Lung microvascular endothelial cell (primary cell): ENCODE measurements at places on chromosomes 12 and 14. TPM values are rescaled to one million over a fixed set of nuclear protein-coding genes. Genes with fewer than 3 reads are reported as not detected.

DNA sequence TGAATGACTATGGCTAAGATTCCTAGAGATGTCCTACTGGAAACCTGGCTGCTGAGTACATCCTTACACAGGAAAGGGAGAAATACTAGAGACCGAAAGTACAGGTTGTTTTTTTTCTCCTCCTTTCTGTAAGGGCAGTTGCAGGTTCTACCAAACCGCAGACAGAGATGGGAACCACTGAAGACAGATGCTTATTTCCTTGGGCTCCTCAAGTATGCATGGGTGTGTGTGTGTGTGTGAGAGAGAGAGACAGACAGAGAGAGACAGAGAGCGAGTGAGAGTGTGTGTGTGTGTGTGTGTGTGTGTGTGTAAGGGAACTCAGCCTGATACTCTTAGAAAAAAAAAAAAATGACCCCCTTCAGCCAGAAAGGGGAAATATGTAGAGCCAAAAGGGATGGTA is 42.5 kb downstream of the MAP4K5 start:
- no peak for DNase-seq

DNA sequence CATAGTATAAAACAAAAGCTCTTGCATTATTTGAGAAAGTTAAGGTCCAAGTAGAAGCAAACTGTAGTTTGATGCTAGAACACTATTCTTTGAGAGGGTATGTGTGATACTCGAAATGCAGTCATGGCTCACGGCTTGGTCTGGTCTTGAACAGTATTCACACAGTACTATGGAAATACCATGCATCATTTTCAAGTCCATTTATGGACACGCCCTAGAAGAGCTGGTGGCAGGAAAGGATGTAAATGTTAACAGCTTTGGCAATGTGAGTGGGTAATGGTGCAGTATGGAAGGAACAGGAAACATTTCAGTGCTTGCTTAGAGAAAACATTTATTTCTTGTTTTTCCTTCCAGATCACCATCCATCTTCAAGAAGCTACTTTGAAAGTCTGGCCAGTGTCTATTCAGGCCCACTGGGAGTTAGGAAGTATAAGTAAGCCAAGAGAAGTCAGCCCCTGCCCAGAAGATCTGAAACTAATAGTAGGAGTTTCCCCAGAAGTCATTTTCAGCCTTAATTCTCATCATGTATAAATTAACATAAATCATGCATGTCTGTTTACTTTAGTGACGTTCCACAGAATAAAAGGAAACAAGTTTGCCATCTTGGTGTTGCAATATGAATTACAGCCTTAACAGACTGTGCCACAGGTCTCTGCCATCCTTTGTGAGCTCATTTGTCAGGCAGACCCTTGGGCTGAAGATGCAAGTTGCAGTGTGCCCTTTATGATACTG is 5.7 kb upstream of the AKAP5 start:
- no peak for DNase-seq

The SMOC1 gene
- total RNA-seq, result 0.87 and 5.2 TPM in 2 replicates

GRCh38 chr12:93221841-93222240 is 155.9 kb upstream of the NUDT4 start:
- DNase-seq, result no peak

The MTERF2 gene
- total RNA-seq, result 3.9 and 6.7 TPM in 2 replicates

The ASIC1 gene
- total RNA-seq, result under 0.01 TPM in 1 of 2 replicates, not detected in the other

The ARHGDIB gene
- total RNA-seq, result 8.9 and 93.7 TPM in 2 replicates

GRCh38 chr12:117350140-117350539 is 11.3 kb downstream of the NOS1 start:
- no peak for DNase-seq

DNA sequence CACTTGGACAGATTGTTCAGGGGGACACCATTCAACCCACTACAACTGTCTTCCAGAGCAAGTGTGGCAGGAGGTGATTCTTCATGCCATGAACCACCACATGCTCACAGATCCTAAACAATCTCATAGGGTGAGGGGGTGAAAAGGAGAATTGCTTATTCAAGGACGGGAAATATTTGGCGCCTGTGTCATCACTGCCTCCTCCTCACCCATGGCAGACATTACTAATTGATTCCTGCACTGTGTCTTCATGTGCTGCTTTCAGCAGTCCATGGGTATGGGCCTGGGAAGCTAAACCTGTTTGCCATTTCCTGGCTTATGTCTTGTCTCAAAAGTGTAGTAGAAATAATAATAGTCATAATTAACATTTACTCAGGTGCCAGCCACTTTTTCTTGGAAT is 31.3 kb downstream of the MMAB start:
- peak; percentile 54 for DNase-seq

- DNase-seq, result peak; percentile 51
These were observed 48.9 kb upstream of the DLK1 start for GRCh38 chr14:100677554-100678468.

DNA sequence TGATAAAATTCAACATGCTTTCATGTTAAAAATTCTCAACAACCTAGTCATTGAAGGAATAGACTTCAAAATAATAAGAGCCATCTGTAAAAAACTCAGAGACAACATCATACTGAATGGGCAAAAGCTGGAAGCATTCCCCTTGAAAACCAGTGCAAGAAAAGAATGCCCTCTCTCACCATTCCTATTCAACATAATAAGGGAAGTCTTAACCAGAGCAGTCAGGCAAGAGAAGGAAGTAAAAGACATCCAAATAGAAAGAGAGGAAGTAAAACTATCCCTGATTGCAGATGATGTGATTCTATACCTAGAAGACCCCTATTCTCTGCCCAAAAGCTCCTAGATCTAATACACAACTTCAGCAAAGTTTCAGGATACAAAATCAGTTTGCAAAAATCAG is 52.9 kb downstream of the APOBEC1 start:
- no peak for DNase-seq

GRCh38 chr14:50037852-50038251 is 78.5 kb downstream of the VCPKMT start:
- DNase-seq, result no peak

DNA sequence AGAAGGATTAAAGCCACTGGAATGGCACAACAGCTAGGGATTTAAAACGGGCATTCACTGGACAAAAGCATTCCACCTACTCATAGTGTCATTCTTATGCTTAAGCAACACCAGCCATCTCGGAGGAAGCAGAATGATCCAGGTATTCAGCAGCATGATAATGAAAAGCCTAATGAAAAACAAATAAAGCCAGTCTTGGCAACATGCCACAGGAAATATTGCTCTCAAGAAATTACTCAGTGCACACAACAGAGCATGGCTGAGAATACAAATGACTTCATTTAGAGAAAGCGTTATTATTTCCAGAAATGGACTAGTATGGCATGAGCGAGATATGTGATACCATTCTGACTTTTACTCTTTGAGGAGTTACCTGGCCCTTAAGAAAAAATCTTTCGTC is 442.2 kb downstream of the APAF1 start:
- no peak for DNase-seq

DNA sequence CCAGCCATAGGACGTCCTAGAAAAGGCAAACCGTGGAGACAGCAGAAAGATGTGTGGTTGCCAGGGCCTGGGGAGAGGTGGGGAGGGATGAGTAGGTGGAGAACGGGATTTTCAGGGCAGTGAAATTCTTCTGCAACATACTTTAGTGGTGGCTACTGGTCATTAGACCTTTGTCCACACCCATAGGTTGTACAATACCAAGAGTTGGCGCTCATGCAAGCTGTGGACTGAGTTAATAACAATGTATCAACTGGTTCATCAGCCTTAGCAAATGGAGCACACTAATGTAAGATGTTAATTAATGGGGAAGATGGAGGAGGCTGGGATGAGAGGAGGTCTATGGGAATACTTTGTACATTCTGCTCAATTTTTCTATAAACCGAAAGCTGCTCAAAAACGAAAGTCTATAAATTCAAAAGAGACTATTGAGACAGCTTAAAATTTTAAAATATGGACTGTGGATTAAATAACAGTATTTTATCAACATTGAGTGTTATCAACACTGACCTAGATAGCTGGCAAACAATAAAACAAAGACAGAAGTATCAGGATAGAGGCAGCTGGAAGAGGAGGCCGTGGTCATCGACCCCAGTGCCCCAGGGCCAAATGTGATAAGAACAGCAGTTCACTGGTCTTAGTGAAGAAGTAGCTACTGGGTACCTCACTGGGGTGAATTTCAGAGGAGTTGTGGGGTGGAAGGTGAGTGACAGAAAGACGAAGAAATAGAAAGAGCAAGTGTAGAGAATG is 90.9 kb downstream of the SYNE3 start:
- DNase-seq, result no peak

DNA sequence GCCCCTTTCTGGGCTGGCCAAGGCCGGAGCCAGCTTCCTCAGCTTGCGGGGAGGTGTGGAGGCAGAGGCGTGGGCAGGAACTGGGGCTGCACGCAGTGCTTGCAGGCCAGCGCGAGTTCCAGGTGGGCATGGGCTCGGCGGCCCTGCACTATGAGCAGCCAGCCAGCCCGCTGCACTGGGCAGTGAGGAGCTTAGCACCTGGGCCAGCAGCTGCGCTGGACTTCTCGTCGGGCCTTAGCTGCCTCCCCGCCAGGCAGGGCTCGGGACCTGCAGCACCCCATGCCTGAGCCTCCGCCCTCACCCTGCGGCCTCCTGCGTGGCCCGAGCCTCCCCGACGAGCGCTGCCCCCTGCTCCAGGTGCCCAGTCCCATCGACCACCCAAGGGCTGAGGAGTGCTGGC is 42.0 kb downstream of the TMTC2 start:
- DNase-seq, result no peak

The IL22 gene
- not detected in 2 replicates for total RNA-seq

DNA sequence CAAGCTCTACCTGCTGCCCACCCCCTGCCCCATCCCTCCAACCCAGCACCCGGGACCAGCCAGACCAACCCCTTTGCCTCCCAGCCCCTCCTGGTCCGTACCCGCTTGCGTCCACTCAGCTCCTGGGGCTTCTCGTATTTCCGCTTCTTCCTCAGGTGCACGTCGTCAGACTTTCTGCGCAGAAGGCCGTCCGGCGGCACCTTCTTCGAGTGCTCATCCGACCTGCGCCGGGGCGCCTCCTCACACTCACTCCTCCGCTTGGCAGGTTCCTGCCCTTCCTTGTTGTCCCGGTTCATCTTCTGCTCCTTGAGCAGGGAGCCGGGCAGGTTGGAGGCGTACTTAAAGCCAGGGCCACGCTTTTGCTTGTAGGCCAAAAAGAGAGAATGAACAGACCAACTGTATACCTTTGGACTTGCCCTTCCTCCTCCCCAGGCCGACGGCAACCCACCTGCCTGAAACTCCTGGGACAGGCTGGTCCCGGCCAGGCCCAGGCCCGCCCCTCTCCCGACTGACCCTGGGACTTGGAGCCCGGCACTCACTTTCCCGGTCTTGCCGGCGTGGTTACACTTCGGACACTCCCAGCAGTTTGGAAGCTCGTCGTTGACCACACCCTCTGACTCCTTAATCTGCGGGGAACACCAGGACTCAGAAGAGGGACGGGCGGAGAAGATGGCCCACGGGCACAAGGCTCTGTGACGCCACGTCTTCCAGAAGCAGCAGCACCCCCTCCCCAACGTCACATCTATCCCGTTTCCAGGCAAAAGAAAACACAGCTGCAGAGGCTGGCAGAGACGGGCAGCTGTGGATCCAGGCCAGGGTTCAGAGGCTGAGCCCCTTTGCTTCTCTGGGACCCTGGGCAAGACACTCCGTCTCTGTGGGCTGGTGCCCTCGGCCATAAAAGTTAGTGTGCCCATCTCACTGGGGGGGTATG is 44.3 kb downstream of the RNF34 start:
- no peak for DNase-seq

GRCh38 chr12:104604070-104604994 is 147.6 kb downstream of the CHST11 start:
- DNase-seq, result peak; percentile 34

DNA sequence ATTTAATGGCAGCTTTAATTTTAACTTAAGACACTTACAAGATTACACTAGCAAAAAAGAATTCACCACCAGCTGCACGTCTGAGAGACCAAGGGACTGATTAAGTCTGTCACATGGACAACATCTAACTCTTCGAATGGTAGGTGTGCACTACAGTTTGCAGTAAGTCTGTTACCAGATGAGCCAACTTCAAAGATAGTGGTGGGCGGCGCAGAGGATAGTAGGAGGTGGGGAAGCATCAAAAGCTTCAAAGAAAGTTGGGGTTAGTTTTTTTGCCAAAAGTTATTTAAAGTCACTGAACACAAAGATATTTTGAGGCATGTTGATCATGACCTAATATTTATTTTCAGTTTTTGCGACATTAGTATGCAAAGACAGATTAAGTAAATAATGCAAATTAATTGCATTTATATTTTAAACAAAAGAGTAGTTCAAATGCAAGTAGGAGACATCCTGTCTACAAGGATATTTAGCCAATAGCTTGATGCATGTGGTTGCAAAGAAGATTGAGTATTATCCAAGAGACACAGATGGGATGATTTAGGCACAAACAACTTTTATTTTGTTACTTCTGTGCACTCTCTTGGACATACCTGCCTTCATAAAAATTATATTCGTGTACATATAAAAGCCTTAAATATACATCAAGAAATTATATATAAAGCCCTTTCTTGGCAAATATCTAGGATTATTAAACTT is 327.7 kb downstream of the BMP4 start:
- no peak for DNase-seq

DNA sequence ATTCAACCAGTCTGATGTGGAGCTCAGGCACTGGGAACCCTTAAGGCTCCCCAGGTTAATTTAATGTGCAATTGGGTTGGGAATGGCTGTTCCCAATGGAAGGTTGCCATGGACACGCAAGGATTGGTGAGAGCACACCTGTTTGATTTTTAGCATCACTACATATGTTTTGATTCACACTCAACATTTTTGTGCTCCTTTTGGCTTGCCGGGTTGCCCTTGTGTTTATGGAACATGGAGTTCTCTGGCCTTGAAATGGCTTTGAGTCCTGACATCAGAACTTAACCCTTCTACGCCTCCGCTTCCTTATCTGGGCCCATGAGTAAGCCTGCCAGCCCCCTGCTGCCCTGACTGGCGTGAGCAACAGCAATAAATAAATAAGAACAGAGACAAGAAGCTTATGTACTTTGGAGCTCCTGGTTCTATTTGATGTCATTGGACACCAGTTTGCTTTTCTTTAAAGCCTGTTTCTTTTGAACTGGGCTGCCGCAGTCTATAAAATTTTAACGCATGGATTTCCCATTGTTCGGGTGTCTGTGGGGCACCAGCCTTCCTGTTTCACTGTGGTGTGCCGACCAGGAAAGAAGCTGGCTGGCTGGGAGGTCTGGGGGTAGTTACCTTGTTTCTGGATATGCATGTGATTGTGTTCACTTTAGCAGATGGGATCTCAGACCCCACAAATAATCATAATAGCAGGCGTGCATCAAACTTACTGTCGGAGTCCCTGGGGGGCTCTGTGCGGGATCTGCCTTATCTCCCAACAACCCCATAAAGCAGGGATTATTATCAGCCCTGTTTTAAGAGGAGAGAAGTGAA is 27.8 kb downstream of the TBX3 start:
- DNase-seq, result no peak

The IRAK3 gene
- total RNA-seq, result 8.5 and 17.3 TPM in 2 replicates

The HSPB8 gene
- 1.4 and 2.2 TPM in 2 replicates for total RNA-seq
